ENCODE measurements at places on chromosomes 2 and 18. TPM values are rescaled to one million over a fixed set of nuclear protein-coding genes. Genes with fewer than 3 reads are reported as not detected.

- H3K36me3 ChIP-seq: no peaks in the 10 kb centered on the region
- no peaks in the 10 kb centered on the region for H3K4me1 ChIP-seq
- H3K27ac ChIP-seq: no peak overlapping the region
Observed at GRCh38 chr2:36407413-36407812, 51.8 kb downstream of the CRIM1 start.

DNA sequence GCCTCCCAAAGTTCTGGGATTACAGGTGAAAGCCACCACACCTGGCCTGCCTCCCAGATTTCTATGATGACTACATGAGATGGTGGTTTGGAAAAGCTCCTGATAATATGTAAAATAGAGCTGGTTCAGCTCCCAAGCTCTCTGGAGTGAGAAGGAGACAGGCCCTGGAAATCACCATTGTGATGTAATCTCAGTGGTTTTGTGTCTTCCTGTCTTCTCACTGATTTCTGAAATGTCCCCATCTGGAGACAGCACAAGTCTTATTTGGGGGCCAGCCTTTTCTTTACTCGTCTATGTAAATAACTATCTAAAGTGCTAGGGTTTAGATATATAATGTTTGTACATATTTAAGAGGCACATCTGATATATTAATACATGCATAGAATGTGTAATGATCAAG, 64.0 kb downstream of the CCNT2 start:
- no peaks in the 10 kb centered on the region for H3K4me1 ChIP-seq
- no peak overlapping the region for H3K27ac ChIP-seq
- no peak for DNase-seq
- no peaks in the 10 kb centered on the region for H3K36me3 ChIP-seq
- H3K27me3 ChIP-seq: peaks cover 5% of the 10 kb centered on the region

- H3K27me3 ChIP-seq: peaks cover 1% of the 10 kb centered on the region
- DNase-seq: no peak
- H3K27ac ChIP-seq: no peak overlapping the region
- H3K4me1 ChIP-seq: no peaks in the 10 kb centered on the region
- H3K36me3 ChIP-seq: no peaks in the 10 kb centered on the region
- no peak overlapping the region for H3K4me3 ChIP-seq
Observed at GRCh38 chr2:209834767-209835166, 63.1 kb downstream of the UNC80 start.

DNA sequence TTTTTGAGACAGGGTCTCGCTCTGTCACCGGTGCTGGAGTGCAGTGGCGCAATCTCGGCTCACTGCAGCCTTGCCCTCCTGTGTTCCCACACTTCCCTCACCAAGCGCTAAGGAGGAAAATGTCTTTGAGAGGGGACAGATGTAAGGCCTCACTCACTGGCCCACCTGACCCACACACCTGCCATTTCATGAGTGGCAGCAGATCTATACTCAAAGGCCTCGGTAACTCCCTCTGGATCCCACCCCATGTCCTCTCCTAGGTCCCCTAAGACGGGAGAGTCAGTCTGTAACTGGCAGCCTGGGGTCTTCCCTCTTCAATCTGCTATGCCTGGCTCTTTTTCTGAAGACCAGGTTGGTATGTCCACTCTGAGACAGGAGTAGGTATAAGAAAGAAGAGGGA, 12.9 kb downstream of the TMEM247 start:
- peaks cover 10% of the 10 kb centered on the region for H3K4me1 ChIP-seq
- H3K4me3 ChIP-seq: no peak overlapping the region
- no peaks in the 10 kb centered on the region for H3K27me3 ChIP-seq

- peaks cover 69% of the 10 kb centered on the region for H3K4me1 ChIP-seq
- no peak overlapping the region for H3K4me3 ChIP-seq
- H3K27me3 ChIP-seq: no peaks in the 10 kb centered on the region
- H3K36me3 ChIP-seq: peaks cover 14% of the 10 kb centered on the region
Observed at GRCh38 chr2:96533292-96534073, 3.1 kb upstream of the ARID5A start.

The POTEJ gene
- total RNA-seq: not detected

The IL18R1 gene
- 23.4 TPM for total RNA-seq

The ABCA12 gene
- not detected for total RNA-seq

The SIGLEC15 gene
- not detected for total RNA-seq

The AQP4 gene
- total RNA-seq: not detected

Measured in activated CD4-positive, alpha-beta T cell treated with anti-CD3 and anti-CD28 coated beads for 36 hours (primary cell).